Foreskin melanocyte (primary cell): ENCODE measurements at places on chromosomes 4 and X.

DNA sequence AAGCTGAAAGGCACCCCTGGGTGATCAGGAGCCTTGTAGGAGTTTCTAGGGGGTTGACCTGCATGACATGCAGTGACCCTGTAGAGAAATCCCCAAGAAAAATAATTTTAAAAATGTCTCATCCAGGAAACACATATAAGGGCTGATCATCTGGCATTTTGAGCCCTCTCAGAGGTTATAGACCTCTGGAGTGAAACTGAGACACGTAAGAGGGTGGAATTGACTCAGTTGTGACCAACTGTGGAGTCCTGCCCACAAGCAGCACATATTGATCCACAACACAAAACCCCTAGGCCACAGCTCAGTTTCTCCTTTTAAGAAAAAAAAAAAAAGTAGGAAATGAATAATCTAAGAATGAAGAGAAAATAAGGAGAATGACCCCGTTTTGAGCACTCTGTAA, 32.5 kb upstream of the MTMR8 start:
- no peak for DNase-seq

GRCh38 chr4:137934911-137935310, 307.2 kb downstream of the SLC7A11 start:
- DNase-seq = no peak

DNA sequence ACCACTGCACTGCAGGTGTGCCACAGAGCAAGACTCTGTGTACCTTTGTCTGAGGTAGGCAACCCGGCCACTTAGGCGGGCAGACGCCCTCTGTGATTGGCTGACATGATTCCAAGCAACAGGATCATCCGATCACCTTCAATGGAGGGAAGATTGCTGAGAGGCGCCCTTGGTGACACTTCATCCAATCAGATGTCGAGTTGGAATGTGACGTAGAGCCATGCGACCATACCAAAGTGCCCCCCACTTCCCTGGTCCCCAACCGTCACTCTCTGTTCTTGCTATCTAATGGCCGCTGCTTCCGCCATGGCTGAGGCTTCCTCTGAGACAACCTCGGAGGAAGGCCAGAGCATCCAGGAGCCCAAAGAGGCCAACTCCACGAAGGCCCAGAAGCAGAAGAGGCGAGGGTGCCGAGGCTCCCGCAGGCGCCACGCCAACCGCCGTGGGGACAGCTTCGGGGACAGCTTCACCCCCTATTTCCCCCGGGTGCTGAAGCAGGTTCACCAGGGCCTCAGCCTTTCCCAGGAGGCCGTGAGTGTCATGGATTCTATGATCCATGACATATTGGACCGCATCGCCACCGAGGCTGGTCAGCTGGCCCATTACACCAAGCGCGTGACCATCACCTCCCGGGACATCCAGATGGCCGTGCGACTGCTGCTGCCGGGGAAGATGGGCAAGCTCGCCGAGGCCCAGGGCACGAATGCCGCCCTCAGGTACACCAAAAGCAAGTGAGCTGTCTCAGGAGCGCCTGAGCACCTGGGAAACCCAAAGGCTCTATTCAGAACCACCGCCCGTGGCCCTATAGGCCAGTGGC, at the start of gene H2BW2:
Gene H2BW2, plus strand, starts transcription at position 268 of the 817 bp plus-strand sequence. Its CDS starts 39 bp downstream, at position 307.
- DNase-seq = no peak

- no peak for DNase-seq
Observed at GRCh38 chrX:119497185-119497584, 28.9 kb downstream of the SLC25A5 start.

- no peak for DNase-seq
Observed at GRCh38 chrX:101787934-101788333, 128.3 kb upstream of the ARMCX2 start.

GRCh38 chr4:93540562-93540961, 288.0 kb upstream of the ATOH1 start:
- no peak for DNase-seq

DNA sequence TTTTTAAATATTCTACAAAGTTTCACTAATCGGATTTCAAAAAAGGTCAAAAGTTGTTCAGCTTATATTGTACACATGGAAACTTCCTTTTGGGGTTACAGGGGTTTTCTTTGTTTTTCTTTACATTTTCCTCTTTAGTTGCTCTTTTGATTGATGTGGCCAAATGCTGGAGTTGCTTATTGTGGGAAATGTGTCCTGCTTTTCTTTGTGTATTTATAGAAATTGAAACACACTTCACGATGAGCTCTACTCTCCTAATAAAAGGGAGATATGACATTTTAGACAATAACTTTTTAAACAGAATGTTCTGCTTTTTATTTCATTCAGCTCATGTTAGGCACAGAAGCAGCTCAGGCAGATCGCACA, 50.7 kb upstream of the SPRY1 start:
- no peak for DNase-seq

DNA sequence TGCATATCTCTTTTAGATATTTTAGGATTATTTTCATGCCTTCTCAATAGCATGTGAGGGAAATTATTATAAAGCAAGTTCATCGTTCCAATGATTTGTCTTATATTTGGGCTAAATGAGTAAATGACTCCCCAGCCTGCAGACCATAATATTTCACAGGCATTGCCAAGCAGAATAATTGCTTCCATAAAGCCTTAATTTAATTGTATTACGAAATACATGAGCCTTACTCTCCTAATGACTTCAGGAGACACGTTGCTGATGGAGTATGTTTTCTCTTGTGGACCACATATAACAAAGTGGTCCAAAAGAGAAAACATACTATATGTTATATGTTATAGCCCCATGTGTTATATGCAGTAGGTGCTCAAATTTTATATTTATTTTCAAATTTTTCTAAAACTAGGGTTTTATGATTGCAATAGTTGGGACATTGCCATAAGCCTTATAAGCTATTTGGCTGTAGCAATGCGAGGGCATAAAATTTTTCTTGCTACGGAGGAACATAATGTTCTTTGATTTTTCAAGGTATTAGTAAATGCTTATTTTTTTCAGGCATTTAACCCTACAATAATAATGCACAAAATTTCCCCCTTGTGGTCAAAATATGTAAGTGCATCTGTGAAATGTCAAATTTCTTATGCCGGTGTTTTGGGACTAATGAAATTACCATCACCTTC, 26.2 kb upstream of the TMPRSS11D start:
- DNase-seq = no peak

DNA sequence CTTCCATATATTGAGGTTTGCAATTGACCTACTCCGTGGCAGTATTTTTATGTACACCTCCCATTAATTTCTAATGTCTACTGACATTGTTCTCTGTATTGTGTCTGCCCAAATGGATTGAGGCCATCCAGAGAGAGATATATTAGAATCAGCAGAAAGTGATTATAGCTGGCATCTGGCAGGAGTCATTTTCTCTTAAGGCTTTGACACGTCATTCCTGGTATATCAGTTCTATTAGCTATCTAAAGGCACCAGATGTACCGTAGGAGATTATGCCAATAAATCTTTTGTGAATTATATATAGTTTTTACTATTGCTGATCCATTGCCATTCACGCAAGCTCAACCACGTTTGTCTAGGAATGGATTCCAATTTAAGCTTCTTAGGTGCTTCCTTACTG, 1026.4 kb upstream of the IGFBP7 start:
- DNase-seq = no peak

- DNase-seq = peak; percentile 63
Observed at GRCh38 chrX:132218100-132218812, 991 bp downstream of the RAP2C start.

- no peak for DNase-seq
Observed at GRCh38 chr4:153706519-153706918, 22.4 kb downstream of the TLR2 start.

GRCh38 chr4:10085386-10085785, 31.2 kb downstream of the WDR1 start:
- no peak for DNase-seq

DNA sequence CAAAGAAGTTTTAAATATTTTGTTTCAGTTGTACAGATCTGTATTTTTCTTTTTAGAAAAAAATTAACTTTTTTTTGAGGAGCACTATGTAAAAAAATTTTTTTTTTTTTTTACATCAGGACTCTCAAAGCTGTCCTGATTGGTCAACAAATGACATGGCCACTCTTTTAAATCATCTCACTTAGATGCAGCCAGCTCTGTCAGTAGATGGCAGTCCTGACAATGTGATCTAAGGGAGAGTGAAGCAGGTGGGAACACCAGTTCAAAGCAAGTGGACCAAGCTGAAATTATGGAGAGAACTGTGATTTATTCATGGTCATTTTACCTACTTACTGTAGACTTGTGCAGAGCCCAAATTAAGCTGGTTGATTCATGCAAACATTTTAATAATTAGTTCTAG, 174.7 kb upstream of the GPRIN3 start:
- no peak for DNase-seq

DNA sequence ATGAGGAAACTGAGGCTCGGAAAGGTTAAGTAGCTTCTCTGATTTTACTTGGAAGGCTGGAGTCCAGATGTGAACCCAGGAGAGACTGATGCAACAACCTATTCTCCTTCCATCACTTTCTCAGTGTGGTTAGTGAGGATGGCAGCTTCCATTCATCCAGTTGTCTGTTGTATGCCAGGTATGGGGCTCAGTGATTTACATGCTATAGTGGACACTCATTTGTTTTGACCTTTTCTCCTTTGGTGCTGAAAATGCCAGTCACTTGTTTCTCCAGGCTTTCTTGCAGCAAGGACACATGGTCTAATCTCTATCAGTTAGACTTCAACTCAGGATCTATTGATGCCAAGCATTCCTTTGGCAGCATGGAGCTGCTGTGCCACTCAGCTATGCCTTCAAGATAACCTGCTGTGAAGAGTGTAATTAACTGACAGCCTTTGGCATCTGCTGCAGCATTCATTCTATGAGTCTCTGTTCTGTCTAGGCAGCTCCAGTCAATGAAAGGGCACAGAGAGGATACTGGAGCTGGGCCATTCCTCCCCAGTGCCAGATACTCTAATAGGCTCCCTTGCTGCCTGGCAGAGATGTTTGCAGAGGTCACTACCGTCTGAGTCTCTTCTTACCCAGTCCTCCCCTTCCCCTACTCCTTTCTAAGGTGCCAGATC, 11.0 kb upstream of the CWH43 start:
- no peak for DNase-seq

DNA sequence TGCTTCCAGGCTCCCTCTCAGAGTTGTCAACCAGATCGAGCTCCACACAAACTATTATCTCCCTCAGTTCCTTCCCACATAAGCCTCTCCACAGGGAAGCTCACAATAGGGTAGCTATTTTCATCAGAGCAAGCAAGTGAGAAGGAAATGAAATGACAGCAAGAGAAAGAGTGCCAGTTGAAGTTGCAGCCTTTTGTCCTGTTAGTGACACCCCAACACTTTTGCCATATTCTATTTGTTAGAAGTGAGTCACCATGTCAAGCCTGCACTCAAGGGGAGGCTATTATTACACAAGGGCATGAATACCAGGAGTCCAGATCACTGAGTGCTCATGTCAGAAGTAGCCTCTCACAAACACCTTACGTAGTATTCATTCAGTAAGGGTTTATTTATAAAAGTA, 266.3 kb upstream of the NOCT start:
- no peak for DNase-seq

DNA sequence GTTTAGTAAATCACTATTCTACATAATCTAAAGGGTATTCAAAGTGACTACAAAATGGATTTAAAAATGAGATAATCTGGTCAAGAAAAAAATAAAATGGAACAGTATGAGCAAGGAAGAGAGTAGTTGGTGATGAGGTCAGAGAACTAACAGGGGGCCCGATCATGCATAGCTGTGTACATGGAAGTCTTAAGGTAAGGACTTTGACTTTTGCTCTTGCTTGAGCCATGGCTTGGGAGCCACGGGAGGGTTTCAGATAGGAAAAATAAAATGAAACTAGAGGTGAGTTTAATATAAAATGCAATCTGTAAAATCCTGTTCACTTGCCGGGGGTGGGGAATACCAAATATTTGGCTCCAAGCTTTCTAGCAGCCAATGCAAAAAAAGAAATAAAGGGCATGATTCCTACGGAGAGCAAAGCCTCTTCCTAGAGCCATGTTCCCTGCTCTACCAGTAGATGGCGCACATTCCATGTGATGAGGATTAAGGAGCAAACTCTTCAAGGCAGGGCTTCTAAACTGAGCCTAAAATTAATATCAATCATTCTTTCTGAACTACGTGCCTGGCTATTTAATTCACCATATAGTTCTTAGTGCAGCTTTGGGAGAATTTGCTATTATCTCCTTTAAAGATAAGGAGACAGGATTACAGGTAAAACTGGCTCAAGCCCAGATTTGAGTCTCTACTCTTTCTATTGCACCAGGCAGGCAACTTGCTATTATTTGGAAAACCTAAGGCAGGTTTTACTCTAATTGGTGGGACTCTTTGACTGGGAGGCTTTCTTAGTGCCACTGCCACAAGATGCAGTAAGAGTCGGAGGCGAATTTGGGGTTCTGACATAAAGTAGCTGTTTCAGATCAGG, 6.8 kb upstream of the CLCN5 start:
- peak; percentile 24 for DNase-seq

DNA sequence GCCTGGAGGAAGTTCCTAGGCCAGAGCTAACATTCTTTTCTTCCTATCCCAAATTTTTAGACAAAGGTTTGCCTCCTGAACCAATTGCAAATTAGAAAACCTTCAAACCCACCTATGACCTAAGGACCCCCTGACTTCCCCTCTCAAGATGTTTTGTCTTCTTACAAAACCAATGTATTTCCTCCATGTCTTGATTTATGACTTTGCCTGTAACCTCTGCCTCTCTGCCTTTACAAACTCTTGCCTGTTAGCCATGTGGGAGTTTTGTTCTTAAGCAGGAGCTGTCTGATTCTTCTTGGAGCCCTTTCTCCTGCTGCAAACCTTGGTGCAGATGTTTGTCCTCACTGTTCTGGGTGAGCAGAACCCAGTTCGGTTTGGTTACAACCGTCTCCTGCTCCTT, 222.3 kb upstream of the BOD1L1 start:
- no peak for DNase-seq

- peak; percentile 47 for DNase-seq
Observed at GRCh38 chr4:40976343-40976742, 226.6 kb downstream of the NSUN7 start.

- no peak for DNase-seq
Observed at GRCh38 chr4:77800483-77801259, 18.5 kb downstream of the CNOT6L start.

GRCh38 chr4:147933779-147934178, 201.9 kb downstream of the ARHGAP10 start:
- no peak for DNase-seq

GRCh38 chr4:24489870-24490269, 94.5 kb downstream of the DHX15 start:
- no peak for DNase-seq

DNA sequence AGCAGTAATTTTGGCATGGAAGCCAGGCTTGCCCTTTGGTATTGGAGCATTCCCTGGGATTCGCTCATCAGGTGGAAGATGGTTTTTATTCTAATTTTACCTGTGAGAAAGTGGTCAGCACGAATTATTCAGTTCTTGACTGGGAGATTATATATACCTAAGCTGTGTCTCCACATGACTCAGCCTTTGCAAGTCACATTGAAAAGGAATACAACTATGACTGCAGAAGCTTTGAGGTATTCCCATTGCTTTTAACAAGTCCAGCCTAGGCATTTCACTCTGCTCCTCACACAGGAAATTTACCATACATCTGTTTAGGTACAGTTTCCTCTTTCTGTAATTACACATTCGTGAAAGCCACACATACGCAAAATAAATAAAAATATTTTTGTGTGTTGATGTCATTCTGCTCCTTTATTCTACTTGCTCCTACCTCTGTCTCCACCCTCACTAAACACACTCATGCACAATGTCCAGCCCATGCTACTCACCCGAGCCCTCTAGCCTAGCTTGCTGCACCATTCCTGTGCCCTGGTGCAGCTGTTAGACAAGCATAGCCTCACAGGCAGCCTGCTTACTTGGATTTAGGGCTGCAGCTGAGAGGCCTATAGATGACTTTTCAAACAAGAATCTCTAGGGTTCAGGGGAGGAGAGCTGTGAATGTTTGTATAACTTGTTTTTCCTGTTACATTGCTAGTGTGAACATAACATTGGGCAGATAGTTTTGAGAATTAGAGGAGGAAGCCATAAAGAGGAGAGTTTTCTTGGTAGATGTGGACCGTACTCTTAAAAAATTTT, 504.4 kb upstream of the FAT1 start:
- DNase-seq = no peak
